ENCODE measurements at places on chromosomes 3 and 15. TPM values are rescaled to one million over a fixed set of nuclear protein-coding genes. Genes with fewer than 3 reads are reported as not detected.

DNA sequence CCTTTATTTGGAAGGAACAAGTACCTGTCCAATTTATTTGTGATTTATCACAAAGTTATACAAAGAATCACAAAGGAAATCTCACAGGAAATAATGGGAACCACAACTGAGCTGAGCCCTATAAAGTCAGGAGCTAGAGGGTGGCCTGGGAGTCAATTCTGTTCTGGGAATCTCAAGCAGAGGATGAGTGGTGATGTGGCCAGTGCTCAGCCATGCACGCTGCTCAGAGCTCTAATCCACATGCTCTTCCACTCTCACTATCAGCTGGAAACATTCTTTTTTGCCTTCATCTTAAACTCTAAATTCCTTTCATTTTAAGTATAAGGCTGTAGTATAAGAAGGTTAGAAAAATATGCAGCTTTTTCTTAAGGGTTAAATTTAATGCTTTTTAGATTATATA, 36.6 kb downstream of the UACA start:
- H3K4me3 ChIP-seq: no peak overlapping the region
- H3K27me3 ChIP-seq: no peaks in the 10 kb centered on the region
- H3K4me1 ChIP-seq: peaks cover 7% of the 10 kb centered on the region
- no peak for DNase-seq
- H3K36me3 ChIP-seq: no peaks in the 10 kb centered on the region

The SKOR1 gene
- 0.65 TPM for total RNA-seq

- H3K27me3 ChIP-seq: peaks cover 7% of the 10 kb centered on the region
- H3K4me1 ChIP-seq: peaks cover 22% of the 10 kb centered on the region
- DNase-seq: no peak
- H3K36me3 ChIP-seq: peaks cover 28% of the 10 kb centered on the region
Observed at GRCh38 chr15:82540984-82541431, 751 bp upstream of the RPS17 start.

DNA sequence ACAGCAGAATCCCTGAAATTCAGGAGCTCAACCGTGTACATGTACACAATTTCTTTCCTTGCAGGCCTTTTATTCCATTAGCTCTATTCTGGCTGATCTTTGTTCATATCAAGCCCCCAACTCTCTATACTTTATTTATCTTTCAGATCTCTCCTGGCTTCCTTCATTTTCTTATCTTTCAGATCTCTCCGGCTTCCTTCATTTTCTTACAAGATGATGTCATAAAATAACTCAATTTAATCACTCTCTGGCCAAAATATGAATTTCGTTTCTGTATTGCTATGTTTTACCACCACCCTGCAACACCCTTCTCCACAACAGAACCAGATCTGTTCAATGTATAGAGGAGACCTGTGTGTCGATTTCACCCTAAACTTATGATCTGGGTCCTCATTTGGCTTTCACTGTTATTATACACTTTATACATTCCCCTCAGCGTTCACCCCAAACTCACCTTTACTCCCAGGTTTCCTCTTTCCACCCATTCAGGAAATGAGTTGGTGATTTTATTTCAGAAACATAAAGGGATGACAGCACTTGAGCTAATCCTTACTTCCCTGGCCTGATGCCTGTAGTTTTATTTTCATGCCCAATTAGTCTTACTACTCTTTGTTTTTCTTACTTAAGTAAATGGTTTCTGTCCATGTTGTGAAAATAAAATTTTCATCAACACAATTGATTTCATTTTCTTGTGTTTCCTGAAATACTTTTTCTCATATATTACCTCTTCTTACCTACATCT, 195.5 kb downstream of the BCHE start:
- H3K4me1 ChIP-seq: peaks cover 13% of the 10 kb centered on the region
- H3K27ac ChIP-seq: no peak overlapping the region
- no peaks in the 10 kb centered on the region for H3K36me3 ChIP-seq
- H3K4me3 ChIP-seq: no peak overlapping the region
- no peaks in the 10 kb centered on the region for H3K27me3 ChIP-seq

GRCh38 chr3:45950131-45950530, 6.9 kb downstream of the CXCR6 start:
- peaks cover 10% of the 10 kb centered on the region for H3K36me3 ChIP-seq
- H3K4me1 ChIP-seq: no peaks in the 10 kb centered on the region
